ENCODE measurements at places on chromosomes 7 and 10. TPM values are rescaled to one million over a fixed set of nuclear protein-coding genes. Genes with fewer than 3 reads are reported as not detected.

DNA sequence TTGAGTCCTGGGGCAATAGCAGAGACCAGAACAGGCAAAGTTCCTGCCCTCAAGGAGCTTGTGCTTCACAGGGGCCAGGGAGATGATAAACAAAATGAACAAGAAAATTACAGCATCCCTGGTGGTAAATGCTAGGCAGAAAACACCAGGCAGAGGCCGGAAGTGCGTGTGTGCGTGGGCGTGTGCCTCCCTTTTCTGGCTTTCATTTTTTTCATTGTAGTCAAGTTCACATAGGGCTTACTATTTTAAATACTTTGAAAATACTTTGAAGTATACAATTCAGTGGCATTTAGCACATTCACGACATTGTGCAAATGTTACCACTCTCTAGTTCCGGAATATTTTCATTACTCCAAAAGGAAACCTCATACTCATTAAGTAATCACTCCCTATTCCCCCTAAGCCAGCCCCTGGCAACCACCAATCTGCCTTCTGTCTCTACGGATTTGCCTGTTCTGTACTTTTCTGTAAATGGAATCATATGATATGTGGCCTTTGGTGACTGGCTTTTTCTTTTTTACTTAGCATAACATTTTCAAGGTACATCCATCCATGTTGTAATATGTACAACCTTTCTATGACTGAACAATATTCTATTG lies 88.1 kb upstream of the PDCD4 start:
- no peak for DNase-seq

PRSS2 gene
- total RNA-seq: not detected

- DNase-seq: peak; percentile 92
Observed at GRCh38 chr10:5666008-5666840, at the start of gene ASB13. TSS of gene ASB13 (minus strand) at chr10:5666595. CDS start at chr10:5666551, 44 bp downstream.

- DNase-seq: no peak
Observed at GRCh38 chr7:47180516-47180826, 401.4 kb downstream of the TNS3 start.

CPED1 gene
- total RNA-seq: 32.8 TPM

DNA sequence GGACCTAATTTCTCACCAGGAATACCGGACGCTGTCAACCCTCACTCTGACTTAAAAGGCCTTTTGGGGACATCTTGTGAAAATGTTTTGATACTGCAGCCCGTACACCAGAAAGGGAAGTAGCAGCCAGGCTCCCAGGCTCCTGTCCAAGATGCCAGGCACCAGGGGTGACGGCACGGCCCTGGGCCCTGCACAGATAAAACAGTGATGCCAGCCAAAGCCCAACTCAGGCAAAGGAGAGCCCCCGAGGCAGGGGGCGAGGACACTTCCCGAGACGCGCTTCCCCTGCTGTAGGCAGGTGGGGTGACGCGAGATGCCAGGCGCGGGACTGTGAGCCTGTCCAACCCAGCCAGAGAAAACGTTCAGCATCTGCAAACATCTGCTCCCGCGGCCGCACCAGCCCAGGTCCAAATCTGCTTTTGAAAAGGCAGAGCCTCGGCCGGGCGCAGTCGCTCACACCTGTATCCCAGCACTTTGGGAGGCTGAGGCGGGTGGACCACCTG lies 15.7 kb downstream of the ZFAND2A start:
- DNase-seq: peak; percentile 78

ADIRF gene
- 41.8 TPM for total RNA-seq

EEPD1 gene
- 9.6 TPM for total RNA-seq

CDH23 gene
- total RNA-seq: 5.4 TPM
